Tibial nerve (tissue), 4 donors: ENCODE measurements at places on chromosomes 12 and 14. TPM values are rescaled to one million over a fixed set of nuclear protein-coding genes. Genes with fewer than 3 reads are reported as not detected.

DNA sequence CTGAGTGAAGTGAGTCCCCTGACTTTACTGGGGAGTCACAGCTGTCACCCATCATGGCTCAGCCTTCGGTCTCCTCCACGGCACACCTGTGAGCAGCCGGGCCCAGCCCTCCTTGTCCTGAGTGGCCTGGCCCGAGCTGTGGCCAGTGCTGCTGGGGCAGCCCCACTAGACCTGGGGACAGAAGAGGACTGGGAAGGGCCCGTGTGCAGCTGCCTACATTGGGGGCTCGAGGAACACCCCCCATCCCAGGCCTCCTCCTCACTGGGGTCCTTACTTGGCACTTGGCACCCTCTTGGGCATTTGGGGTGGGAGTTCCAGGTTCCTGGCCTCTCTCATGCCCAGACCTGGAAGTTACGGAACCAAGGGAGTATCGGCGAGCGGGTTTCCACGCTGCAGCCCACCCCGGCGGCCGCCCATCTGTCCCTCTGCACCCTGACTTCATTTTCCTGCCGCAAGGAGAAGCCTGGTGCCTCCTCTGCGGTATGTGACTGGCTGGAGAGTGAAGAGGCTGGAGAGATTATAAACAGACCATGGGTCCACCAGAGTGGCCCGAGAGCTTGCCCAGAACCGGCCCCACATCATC, 179.7 kb downstream of the KIF26A start:
- no peaks in the 10 kb centered on the region for H3K4me1 ChIP-seq
- no peaks in the 10 kb centered on the region for H3K27me3 ChIP-seq
- no peak for DNase-seq
- H3K36me3 ChIP-seq: no peaks in the 10 kb centered on the region
- no peak overlapping the region for H3K4me3 ChIP-seq
- H3K27ac ChIP-seq: no peak overlapping the region

DNA sequence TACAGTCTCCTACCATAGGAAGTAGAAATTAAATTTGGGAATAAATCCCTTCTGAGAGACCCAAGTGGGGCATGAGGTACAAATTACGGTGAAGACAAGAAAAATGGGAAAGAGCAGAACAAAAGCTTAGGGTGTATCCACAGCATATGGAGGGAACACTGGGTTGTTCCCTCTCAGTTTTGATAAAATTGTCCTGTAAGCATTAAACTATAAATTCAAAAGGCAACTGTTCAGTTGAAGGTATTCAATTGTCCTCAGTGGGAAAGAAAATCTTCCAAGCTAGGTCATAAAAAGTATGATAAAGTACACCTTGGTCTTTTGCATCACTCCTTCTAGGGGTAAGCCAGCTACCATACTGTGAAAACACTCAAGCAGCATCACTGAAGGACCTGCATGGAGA, 118.3 kb upstream of the LRFN5 start:
- no peaks in the 10 kb centered on the region for H3K27me3 ChIP-seq
- no peak for DNase-seq
- no peak overlapping the region for H3K27ac ChIP-seq
- H3K36me3 ChIP-seq: no peaks in the 10 kb centered on the region
- no peak overlapping the region for H3K4me3 ChIP-seq

DNA sequence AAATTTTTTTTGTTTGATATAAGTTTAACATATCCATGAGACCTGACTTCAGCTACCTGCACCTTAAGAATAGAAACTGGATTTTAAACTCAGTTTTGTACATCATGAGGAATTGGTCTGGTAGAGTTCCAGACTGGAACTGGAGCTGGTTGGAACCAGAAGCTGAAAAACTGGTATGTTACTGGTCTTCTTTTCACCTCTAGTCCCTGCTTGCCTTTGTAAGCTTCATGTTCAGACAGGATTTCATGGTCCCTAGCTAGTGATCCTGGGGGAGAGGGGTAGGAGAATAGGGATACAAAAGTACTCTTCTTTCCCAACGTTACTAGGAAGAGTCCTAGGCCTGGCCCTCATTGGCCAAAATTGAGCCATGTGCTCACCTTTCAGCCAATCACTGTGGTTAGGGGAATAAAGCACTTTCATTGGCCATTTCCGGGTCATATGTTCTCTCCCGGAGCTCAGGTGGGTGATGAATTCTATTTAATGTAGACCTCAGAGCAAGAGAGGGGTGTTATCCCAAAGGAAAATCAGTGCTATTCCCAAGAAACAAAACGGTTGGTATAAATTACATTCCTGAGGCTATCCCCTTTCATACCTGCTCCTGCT, 36.9 kb upstream of the APPL2 start:
- no peak overlapping the region for H3K4me3 ChIP-seq
- no peaks in the 10 kb centered on the region for H3K4me1 ChIP-seq

- H3K4me1 ChIP-seq: no peaks in the 10 kb centered on the region
- DNase-seq: no peak
- no peak overlapping the region for H3K27ac ChIP-seq
- H3K4me3 ChIP-seq: peak overlapping the region; percentile 28
- H3K36me3 ChIP-seq: no peaks in the 10 kb centered on the region
Observed at GRCh38 chr12:47214771-47215170, 135.0 kb upstream of the AMIGO2 start.

- no peak overlapping the region for H3K4me3 ChIP-seq
- DNase-seq: no peak
- H3K36me3 ChIP-seq: no peaks in the 10 kb centered on the region
- no peak overlapping the region for H3K27ac ChIP-seq
- H3K27me3 ChIP-seq: no peaks in the 10 kb centered on the region
Observed at GRCh38 chr12:52579468-52580465, 6.1 kb upstream of the KRT74 start.

DNA sequence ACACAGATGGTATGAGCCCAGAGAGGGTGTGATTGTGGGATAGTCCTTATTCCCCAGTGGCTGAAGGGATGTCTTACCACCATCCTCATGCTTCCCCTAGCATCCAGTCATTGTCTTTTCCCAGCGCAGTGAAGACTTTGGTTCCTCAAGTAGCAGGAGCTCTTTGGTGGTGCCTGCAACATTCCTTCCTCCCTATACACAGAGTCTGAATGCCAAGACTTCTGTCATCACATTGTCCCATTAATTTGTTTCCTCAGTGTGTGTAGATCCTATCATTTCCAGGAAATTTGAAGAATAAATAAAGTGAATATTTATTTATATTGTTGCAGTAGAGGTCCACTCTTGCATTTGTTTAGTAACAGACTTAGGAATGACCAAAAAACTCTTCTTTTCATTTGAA, 147.2 kb downstream of the DACT1 start:
- no peaks in the 10 kb centered on the region for H3K27me3 ChIP-seq
- H3K36me3 ChIP-seq: no peaks in the 10 kb centered on the region
- H3K4me3 ChIP-seq: no peak overlapping the region

Gene RASSF9
- 3.6 TPM for total RNA-seq

Gene POU6F1
- 26.4 TPM for total RNA-seq

Gene FAM90A1
- total RNA-seq: not detected
